Stomach (tissue), 19 donors: ENCODE measurements at places on chromosomes 11 and 22. TPM values are rescaled to one million over a fixed set of nuclear protein-coding genes. Genes with fewer than 3 reads are reported as not detected.

- DNase-seq: no peak
These were observed 6.3 kb downstream of the AMPD3 start for GRCh38 chr11:10461276-10461790.

GRCh38 chr22:46149512-46150033 is 753 bp upstream of the PPARA start:
- peak; percentile 75 for DNase-seq

GRCh38 chr11:121067962-121068647 is 32.9 kb upstream of the TECTA start:
- peak; percentile 57 for DNase-seq

GRCh38 chr11:108587109-108587508 is 6.5 kb downstream of the EXPH5 start:
- no peak for DNase-seq

SCGB1D2 gene
- total RNA-seq: not detected
